ENCODE measurements at places on chromosomes 7 and 10. TPM values are rescaled to one million over a fixed set of nuclear protein-coding genes. Genes with fewer than 3 reads are reported as not detected.
A peak's percentile ranks its signal among the peaks of the same experiment; 100 is the strongest.

GRCh38 chr7:46537191-46537905 lies 616.3 kb upstream of the IGFBP3 start:
- H3K27ac ChIP-seq: no peak overlapping the region
- H3K4me1 ChIP-seq: no peaks in the 10 kb centered on the region
- no peaks in the 10 kb centered on the region for H3K27me3 ChIP-seq
- no peak for DNase-seq

GRCh38 chr10:85604136-85604725 lies 762.4 kb downstream of the GRID1 start:
- DNase-seq: no peak
- no peak overlapping the region for H3K27ac ChIP-seq
- no peaks in the 10 kb centered on the region for H3K4me1 ChIP-seq
- no peaks in the 10 kb centered on the region for H3K27me3 ChIP-seq

DNA sequence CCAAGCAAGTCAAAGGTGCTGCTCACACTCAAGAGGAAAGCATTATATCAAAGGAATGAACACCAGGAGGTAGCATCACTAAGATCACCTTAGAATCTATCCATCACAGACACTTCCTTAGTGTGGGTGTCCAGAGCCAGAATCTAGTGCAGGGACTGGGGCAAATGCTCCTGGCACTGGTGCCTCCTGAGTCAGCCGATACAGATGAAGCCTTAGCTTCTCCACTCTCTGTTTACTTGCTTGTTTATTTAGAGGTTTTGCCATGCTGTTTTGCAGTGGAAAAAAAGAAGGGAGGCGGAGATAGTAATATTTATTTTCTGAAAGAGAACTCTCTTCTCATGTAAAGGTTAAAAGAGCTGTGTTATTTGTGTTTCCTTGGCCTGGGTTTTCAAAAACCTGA lies 303.1 kb downstream of the WDR11 start:
- no peaks in the 10 kb centered on the region for H3K4me1 ChIP-seq
- H3K27me3 ChIP-seq: no peaks in the 10 kb centered on the region
- no peak overlapping the region for H3K27ac ChIP-seq
- H3K36me3 ChIP-seq: no peaks in the 10 kb centered on the region
- DNase-seq: no peak

GRCh38 chr7:81155654-81156373 lies 237.0 kb upstream of the SEMA3C start:
- no peak for DNase-seq
- H3K27me3 ChIP-seq: no peaks in the 10 kb centered on the region
- no peak overlapping the region for H3K27ac ChIP-seq
- H3K4me1 ChIP-seq: peaks cover 7% of the 10 kb centered on the region
- no peaks in the 10 kb centered on the region for H3K36me3 ChIP-seq

The NRAP gene
- total RNA-seq: 0.16 TPM

DNA sequence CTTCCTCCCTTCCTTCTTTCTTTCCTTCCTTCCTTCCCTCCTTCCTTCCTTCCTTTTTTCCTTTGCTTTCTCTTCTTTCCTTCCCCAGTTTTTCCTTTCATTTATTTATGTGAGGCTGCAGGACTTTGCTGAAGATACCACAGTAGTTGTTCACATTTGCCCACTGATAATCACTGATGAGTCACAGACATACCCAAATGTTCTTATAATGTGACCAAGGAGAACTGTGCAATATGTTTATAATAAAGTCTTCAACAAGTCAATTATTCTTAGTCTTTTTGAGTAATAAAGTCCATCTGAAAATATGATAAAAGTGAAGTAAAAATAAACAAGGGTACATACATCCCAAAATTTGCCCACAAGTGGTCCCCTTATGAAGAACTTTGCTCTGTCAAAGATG lies 159.7 kb downstream of the GNAI1 start:
- H3K27ac ChIP-seq: no peak overlapping the region
- H3K4me3 ChIP-seq: no peak overlapping the region
- H3K27me3 ChIP-seq: no peaks in the 10 kb centered on the region
- DNase-seq: no peak
- no peaks in the 10 kb centered on the region for H3K4me1 ChIP-seq

- no peak overlapping the region for H3K27ac ChIP-seq
- H3K36me3 ChIP-seq: no peaks in the 10 kb centered on the region
- peaks cover 5% of the 10 kb centered on the region for H3K4me1 ChIP-seq
- no peak overlapping the region for H3K4me3 ChIP-seq
- peak; percentile 37 for DNase-seq
These were observed 113.7 kb upstream of the ANKRD1 start for GRCh38 chr10:91034494-91035159.

GRCh38 chr10:58280477-58280876 lies 11.5 kb downstream of the CISD1 start:
- H3K4me1 ChIP-seq: no peaks in the 10 kb centered on the region
- H3K36me3 ChIP-seq: peaks cover 6% of the 10 kb centered on the region
- no peaks in the 10 kb centered on the region for H3K27me3 ChIP-seq
- H3K27ac ChIP-seq: no peak overlapping the region
- H3K4me3 ChIP-seq: no peak overlapping the region

DNA sequence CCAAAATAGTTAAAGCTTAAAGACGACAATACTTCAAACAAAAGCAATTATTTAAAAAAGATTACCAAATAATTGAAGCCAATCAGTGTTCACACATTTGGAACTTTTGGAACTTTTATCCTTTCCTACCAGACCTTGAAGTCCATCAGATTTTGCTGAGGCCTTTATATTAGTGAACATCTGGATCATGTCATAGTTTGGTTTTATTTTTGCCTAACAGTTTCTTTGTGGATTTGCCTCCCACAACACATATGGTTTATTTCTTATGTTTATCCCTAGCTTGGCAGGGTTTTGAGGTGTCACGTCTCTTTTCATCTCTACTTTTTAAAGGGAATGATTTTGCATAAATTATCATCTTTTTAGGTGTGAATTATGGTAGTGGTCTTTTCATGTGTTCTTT lies 242.4 kb downstream of the SEMA3A start:
- no peak overlapping the region for H3K27ac ChIP-seq
- DNase-seq: no peak
- no peak overlapping the region for H3K4me3 ChIP-seq
- H3K27me3 ChIP-seq: no peaks in the 10 kb centered on the region
- no peaks in the 10 kb centered on the region for H3K4me1 ChIP-seq

DNA sequence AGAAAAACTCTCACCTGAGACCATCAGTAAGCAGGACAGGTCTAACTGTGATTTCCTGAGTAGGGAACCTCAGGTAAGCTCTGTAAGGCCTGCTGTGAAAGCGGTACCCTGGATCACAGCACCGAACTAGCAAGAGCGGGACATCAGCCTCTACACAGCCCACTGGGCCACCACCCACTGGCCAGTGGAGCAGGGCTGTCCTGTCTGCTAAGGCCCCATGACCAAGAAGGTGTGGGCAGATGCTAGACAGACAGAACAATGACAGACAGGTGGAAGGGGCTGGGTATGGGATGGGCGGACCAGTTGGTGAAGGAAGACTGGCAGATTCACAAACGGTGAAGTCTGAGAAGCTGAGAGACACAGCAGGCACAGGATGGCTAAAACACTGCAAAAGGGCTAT lies 79.4 kb upstream of the DDC start:
- H3K27me3 ChIP-seq: no peaks in the 10 kb centered on the region
- H3K27ac ChIP-seq: no peak overlapping the region
- no peaks in the 10 kb centered on the region for H3K36me3 ChIP-seq
- no peak for DNase-seq

GRCh38 chr7:46855851-46856250 lies 726.1 kb downstream of the TNS3 start:
- no peak overlapping the region for H3K4me3 ChIP-seq
- H3K4me1 ChIP-seq: no peaks in the 10 kb centered on the region
- DNase-seq: no peak

GRCh38 chr10:45545150-45545549 lies 127.4 kb downstream of the ZFAND4 start:
- H3K27me3 ChIP-seq: no peaks in the 10 kb centered on the region
- H3K4me3 ChIP-seq: no peak overlapping the region
- no peaks in the 10 kb centered on the region for H3K4me1 ChIP-seq
- DNase-seq: no peak

DNA sequence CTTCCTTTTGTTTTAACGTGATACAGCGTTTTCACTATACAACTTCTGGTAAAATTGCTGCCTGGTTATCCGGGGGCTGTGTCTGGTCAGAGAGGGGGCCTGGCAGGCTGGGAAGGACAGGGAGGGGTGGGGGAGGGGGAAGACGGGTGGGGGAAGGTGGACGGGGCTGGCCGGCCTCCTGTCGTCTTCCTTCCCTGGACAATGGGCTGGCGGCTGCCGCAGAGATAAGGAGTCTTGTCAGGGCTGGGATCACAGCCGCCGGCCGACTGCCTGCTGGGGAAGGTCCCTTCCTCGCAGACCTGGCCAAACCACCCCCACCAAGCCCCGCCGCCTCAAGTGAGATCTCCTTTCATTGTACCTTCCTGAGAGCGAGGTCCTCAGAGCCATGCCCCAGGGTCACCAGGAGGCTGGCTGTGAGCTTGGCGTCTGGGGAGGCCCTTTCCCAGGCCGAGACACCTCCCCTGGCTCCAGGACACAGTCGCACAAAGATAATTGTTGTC lies 151.2 kb upstream of the TNRC18 start:
- H3K27ac ChIP-seq: peak overlapping the region; percentile 40
- H3K4me3 ChIP-seq: no peak overlapping the region
- H3K36me3 ChIP-seq: no peaks in the 10 kb centered on the region
- no peak for DNase-seq
- peaks cover 38% of the 10 kb centered on the region for H3K27me3 ChIP-seq

The EFCAB10 gene
- total RNA-seq: not detected

DNA sequence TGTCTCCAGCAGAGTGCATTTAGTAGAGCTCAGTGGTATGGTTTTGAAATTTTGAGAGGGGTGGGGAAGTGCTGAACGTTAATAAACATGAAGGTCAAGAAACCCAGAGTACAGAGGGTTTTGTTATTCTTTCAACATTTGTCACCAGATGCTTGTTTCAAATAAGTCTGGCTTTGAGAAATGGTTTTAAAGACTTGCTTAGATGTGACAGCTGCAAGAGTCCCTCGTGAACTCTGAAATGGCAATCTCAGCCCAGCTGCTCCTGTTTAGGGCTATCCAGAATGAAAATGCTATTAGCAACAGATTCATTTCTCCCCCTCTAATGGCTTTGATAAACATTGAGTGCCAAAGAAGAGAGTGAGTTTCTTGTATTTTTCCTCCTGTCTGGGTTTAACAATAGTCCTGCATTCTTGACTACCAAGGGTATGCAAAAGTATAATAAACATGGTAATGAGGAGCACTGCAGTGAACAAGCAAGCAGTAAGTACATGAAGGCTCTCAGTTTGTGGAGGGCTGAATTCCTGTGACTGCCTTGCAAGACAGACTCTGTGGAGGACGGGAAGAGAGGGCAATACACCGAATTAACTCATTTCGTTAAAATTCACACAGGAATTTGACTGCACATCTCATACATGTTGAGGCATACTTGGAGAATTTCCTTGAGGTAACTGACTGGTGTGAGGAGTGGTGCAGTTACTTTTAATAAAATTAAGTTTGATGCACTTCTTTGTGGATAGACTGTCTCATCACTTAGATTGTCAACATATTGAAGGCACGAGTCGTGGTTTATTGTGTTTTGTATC lies 490.9 kb downstream of the REEP3 start:
- H3K27ac ChIP-seq: no peak overlapping the region
- no peaks in the 10 kb centered on the region for H3K4me1 ChIP-seq
- DNase-seq: no peak
- no peaks in the 10 kb centered on the region for H3K27me3 ChIP-seq
- no peaks in the 10 kb centered on the region for H3K36me3 ChIP-seq

DNA sequence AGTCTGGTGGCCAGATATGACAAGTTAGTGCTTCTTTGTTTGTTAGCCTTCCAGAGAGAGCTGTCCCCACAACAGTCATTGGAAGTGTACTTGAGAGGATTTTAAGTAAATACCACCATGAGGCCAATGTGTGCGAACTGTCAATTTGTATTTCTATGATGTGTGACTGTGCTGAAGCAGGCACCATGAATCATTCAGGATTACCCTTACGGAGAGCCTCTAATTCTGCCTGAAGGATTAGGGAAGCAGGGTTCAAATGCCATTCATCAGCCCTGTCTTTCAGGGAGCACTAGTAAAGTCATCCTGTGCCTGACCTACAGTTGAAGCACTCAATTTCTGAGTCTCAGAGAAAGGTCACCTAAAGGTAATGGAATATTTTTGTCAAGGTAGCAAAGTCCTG lies 109.3 kb downstream of the GATA3 start:
- no peaks in the 10 kb centered on the region for H3K4me1 ChIP-seq
- no peak overlapping the region for H3K27ac ChIP-seq
- H3K4me3 ChIP-seq: no peak overlapping the region
- no peaks in the 10 kb centered on the region for H3K27me3 ChIP-seq
- no peaks in the 10 kb centered on the region for H3K36me3 ChIP-seq

- no peak overlapping the region for H3K4me3 ChIP-seq
- H3K27me3 ChIP-seq: no peaks in the 10 kb centered on the region
- no peak for DNase-seq
- H3K4me1 ChIP-seq: peaks cover 27% of the 10 kb centered on the region
- H3K36me3 ChIP-seq: no peaks in the 10 kb centered on the region
These were observed 88.4 kb downstream of the DIP2C start for GRCh38 chr10:600876-601659.

DNA sequence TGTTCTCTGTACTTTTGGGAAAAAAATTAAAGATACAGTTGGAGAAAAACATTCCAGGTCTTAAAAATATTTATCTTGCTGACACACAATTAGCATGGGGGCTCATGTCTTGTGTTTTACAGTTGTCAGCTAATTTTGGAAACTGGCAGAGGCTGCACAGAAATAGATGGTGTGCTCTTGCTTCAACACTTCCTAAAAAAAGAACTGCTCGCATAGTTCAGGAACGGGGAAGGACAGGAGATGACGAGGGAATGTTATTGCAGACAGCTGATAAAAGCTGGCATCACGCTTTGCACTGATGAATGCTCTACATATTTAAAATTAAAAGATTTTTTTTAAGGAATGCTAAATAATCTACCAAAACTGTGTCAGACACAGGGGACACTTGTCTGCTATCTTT lies 103.5 kb upstream of the CELF2 start:
- no peak for DNase-seq
- no peak overlapping the region for H3K4me3 ChIP-seq
- no peak overlapping the region for H3K27ac ChIP-seq

DNA sequence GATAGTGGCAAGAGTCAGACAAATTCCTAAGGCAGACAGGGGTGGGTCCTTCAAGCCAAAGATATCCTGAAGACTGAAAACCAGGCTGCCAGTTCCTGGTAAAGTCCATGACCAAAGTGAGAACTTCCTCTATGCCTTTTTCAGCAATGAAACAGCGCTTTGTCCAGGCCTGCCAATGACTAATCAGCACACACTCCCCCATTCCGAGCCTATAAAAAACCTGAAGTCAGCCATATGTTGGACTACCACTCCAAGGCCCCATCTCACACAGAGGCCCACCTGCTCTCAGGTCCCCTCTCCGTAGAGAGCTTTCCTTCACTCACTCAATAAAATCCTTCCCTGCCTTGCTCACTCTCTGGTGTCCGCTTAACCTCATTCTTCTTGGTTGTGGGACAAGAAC lies 402.2 kb downstream of the ANKRD7 start:
- H3K4me1 ChIP-seq: no peaks in the 10 kb centered on the region
- no peak overlapping the region for H3K4me3 ChIP-seq
- H3K36me3 ChIP-seq: no peaks in the 10 kb centered on the region
- no peak for DNase-seq

The HTR5A gene
- not detected for total RNA-seq

The TMEM26 gene
- 1.9 TPM for total RNA-seq
